ENCODE measurements at places on chromosomes 6 and 20.

GRCh38 chr6:11942185-11942864 is 69.8 kb upstream of the HIVEP1 start:
- DNase-seq: no peak

- DNase-seq: no peak
These were observed 843.9 kb downstream of the QKI start for GRCh38 chr6:164258421-164258820.

- no peak for DNase-seq
These were observed 75.0 kb downstream of the SHLD1 start for GRCh38 chr20:5825130-5825719.

- no peak for DNase-seq
These were observed 521.6 kb downstream of the CD83 start for GRCh38 chr6:14638906-14639761.

GRCh38 chr6:22513667-22514066 is 55.7 kb upstream of the HDGFL1 start:
- DNase-seq: no peak
